ENCODE measurements at places on chromosomes 11 and 22.

DNA sequence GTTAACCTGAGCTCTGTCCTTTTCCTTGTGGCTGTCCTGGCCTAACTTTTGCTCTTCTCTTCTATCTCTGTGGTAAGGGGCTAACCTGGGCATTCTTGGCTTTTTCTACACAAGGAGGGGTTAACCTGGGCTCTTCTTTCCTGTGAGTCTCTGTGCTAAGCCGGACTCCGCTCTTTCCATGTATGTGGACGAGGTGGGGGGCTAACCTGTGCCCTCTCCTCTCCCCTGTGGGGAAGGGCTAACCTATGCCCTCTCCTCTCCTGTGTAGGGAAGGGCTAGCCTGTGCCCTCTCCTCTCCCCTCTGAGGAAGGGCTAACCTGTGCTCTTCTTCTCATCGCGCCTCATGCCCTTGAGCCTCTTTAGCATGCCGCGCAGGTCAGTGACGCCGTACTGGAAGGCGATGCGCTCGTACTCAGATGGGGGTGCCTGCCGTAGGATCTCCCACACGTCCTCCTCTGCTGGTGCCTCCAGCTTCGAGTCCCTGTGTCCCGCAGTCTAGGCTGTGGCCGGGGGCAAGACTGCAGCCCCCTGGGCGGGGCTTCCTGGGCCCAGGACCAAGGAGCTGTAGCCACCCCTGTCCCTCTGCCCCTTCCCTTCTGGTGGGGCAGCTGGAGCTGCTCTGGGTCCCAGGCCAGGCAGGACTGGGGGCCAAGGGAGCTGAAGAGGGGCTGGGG lies 6.5 kb downstream of the MYBPC3 start:
- no peak for DNase-seq

DNA sequence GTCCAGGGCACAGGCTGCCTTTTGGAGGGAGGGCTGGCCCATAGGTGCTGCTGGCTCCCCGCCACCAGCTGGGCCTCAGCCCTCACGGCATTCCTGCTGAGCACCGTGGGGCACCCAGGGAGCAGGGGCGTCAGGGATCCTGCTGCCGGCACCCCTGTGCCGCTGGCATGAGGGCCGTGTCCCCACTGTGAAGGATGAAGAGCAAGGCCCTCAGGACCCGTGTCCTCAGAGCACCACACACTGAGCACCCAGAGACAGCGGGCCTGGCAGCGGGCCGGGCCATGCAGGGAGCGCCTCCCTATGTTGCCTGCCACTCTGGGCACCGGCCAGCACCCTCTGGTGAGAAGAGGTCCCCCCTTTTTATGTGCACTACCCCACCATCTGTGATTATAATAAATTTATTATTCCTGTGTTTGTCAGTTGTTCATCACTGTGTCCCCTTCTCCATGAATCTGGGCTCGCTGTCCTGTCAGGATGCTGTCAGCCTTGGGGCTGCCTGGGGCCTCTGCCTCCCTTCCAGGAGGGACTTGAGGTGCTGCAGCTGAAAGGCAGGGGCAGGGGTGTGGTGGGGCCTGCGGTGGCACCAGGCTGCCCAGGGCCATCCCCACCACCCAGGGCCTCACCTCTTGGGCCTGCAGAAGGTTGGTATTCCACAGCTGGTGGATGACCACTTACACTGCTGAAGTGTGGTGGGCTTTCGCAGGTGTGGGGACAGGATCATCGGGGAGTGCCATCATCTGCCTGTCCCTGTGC lies 80.0 kb downstream of the MED15 start:
- DNase-seq, result no peak

DNA sequence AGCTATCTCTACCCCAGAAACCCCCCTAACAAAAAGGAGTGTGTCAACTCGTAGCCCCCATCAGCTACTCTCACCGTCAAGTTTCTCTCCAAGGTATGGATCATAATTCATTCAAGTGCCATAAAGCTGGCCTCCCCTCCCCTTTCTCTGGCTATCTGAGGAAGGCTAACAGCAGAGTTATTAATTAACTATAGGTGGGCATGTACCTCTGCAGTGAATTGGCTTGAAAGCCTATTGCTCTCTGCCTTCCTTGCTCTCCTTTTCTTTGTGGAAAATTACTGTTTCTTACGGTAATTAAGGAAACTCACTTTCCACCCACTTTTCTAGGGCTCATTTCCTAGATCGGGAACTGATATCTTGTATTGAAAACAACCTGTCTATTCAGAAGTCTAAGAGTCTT lies 14.1 kb downstream of the POLA2 start:
- no peak for DNase-seq

DNA sequence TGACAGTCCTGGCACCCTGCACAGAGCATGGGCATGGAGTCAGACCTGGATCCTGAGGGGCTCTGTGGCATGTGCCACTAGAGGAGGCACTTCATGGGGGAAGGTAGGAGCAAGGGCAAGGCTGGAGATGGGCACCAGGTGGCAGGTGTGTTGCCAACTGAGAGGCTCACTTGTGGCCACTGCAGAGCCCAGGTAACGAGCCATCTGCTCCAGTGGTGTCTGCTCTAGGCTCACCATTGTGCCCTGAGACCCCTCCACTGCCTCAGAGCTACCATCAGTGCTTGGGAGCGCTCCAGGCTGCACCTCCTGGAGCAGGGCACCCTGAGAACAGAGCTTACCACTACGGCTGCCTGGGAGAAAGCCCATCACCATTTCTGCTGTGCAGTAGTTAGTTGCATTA lies 1.3 kb upstream of the ZDHHC8 start:
- no peak for DNase-seq

GRCh38 chr11:2287091-2287490 lies 14.6 kb downstream of the C11orf21 start:
- DNase-seq, result no peak

DNA sequence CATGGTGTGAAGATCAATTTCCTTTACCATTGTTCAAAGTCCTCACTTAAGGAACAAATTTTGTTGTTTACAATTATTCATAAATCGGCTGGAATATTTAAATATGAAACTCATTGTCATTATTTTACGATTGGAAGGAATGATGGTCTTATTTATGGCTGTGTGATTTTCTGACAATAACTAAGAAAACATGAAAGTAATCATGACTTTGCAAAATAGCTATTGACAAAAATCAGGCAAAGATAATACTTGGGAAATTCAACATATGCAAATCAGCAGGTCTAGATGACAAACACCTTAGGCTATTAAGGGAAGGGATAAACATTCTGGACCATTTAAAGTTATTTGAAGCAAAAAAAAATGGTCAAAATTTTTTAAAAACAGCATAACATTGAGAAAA lies 654.8 kb upstream of the CNTN5 start:
- no peak for DNase-seq

DNA sequence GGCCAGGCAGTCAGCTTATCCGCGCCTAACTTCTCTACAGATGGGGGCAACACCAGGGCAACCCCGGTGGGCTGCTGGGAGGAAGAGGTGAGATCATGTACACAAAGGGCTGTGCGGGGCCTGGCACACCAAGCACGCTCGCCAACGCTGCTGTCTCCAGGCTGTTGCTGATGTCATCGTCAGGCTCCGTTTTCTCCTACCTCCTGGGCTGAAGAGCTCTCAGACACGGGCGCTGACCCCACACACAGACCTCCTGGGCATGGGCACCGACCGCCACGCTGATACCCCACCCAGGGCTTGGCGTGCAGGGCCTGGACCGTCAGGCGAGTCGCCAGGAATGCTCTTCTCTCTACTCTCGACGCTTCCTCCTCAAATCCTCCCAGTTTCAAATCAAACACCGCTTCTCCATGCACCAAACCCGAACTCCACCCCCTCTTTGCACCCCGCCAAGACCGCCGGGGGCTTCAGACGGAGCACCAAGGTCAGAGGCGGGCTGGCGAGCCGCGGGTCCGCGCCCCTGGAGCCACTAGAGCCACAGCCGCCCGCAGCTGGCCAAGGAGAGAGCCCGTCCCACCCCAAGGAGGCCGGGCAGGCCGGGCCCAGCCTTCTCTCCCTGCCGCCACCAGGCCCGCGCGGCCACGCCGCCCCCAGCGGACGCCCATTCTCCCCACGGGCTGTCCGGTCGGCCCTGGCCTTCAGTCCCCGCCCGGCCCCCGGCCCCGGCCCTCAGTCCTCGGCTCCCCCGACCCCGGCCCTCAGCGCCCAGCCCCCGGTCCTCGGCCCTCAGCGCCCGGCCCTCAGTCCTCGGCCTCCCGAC lies 772 bp downstream of the SBF1 start:
- DNase-seq, result peak; percentile 30

GRCh38 chr11:43242401-43242800 lies 69.4 kb upstream of the API5 start:
- DNase-seq, result no peak

- peak; percentile 83 for DNase-seq
Measured at GRCh38 chr22:38267086-38267485, 5.7 kb downstream of the TMEM184B start.
